Motor neuron (in vitro differentiated cells): ENCODE measurements at places on chromosomes 12 and 14.

DNA sequence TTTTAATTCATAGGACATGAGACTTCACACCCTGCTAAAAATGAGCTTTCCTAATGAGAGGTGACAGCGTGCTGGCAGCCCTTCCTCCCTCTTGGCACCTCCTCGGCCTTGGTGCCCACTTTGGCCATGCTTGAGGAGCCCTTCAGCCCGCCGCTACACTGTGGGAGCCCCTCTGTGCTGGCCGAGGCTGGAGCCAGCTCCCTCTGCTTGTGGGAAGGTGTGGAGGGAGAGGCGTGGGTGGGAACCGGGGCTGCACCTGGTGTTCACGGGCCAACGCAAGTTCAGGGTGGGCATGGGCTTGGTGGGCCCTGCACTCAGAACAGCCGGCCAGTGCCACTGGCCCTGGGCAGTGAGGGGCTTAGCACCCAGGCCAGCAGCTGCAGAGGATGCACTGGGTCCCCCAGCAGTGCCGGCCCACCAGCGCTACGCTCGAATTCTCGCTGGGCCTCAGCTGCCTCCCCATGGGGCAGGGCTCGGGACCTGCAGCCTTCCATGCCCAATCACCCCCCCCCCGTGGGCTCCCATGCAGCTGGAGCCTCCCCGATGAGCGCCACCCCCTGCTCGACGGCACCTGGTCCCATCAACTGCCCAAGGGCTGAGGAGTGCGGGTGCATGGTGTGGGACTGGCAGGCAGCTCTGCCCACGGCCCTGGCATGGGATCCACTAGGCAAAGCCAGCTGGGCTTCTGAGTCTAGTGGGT lies 22.7 kb upstream of the B4GALNT1 start:
- no peak for ATAC-seq

- no peak for ATAC-seq
These were observed 7.1 kb downstream of the OSBPL8 start for GRCh38 chr12:76552343-76552938.

DNA sequence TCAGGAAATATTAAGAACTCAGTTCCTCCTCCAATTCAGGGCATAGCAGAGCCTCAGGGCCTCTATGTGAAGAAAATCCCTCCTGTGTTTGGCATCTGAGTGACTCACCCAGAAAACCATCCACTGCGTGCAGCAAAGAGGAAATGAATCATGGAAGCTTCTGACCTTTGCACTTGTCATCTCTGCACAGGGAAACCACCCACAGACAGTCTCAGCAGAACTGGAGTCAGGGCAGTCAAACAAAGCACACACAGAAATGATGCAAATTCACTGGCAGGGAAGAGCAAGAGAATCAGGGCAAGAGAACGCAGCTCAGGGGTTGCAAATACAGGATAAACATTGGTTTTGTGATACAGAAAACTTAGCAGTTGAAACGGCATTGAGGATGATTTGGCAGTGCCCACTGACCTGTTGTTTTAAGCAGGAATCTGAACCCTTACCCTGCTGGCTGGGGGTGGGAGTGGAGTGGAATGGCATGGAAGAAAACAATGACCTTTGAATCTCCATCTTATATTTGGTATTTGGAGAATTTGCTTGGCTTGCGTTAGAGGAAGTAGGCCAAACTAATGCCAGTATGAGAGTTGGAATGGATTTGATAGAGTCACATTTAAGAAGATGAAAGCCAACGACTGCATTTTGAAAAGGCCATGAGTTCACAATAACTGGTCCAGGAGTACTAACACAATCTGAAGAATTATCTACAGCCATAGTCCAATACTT lies 53.5 kb downstream of the PHLDA1 start:
- peak; percentile 100 for ATAC-seq

DNA sequence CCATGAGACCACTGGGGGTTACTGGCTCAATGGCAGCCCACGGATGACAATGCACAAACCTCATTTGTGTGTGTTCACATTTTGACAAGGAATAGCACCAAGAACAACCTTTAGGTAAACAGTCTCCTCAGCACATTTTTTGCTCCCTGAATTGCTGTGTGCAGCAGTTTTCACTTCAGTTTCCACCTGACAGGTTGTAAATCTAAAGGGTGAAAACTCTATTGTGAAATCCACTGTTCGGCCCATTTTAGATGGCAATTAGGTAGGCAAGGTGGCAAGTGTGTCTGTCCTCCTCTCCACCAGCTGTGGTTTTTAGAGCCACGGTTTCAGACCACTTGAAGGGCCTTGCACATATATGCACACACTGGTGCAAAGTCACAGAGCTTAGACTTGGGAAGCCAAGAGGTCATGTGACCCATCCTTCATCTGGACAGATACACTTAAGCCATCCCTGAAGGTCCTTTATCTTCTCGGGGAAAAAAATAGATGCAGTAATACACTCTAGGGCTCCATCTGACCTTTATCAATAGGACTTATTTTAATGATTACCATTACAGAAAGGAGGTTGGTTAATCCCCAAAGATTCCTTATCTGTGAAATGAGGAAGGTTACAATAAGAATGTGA lies 23.2 kb downstream of the HAL start:
- ATAC-seq: no peak

- ATAC-seq: no peak
These were observed 327.8 kb downstream of the PDZRN4 start for GRCh38 chr12:41515953-41516352.

DNA sequence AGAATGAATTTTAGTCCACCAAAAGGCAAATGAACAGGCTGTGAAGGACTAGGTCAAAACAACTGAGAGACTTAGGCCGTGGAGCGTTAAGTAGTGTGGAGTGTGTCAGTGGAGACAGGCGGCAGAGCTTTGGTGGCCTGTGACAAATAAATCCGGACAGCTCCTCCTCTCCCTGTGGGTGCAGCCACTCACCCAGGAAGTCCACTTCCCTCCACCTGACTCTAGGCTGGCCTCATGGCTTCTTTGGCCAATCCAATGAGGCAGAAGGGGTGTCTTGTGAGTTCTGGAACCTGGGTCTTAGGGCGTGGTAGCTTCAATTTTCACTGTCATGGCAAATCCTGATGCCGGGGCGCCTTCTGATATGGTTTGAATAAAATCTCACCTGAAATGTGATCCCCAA lies 180.9 kb upstream of the C14orf180 start:
- ATAC-seq: no peak

- ATAC-seq: peak; percentile 76
These were observed 180.2 kb downstream of the CRADD start for GRCh38 chr12:93857279-93857938.
